ENCODE measurements at places on chromosomes 3 and 15.

DNA sequence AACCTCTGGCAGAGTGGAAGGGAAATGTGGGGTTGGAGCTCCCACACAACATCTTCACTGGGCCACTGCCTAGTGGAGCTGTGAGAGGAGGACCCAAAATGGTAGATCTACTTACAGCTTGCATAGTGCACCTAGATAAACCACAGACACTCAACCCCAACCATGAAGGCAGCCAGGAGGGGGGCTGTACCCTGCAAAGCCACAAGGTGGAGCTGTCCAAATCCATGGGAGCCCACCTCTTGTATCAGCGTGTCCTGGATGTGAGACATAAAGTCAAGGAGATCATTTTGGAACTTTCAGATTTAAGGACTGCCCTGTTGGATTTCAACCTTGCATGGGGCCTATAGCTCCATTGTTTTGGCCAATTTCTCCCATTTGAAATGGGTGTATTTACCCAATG, 20.9 kb downstream of the TP63 start:
- no peak for DNase-seq

DNA sequence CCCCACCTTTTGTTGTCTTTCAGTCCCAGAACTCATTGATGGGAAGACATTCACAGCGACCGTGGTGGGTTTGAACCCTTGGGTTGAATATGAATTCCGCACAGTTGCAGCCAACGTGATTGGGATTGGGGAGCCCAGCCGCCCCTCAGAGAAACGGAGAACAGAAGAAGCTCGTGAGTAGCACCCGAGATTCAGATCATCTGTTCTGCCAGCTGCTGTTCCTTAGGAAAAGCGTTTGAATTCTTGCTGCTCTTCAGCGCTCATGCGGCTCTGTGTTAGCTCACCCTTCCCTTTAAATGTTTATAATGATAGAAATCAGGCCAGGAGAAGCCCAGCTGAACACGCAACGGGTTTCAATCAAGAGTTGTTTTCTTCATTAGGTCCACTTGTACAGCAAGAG, 73.0 kb downstream of the IL5RA start:
- no peak for DNase-seq

DNA sequence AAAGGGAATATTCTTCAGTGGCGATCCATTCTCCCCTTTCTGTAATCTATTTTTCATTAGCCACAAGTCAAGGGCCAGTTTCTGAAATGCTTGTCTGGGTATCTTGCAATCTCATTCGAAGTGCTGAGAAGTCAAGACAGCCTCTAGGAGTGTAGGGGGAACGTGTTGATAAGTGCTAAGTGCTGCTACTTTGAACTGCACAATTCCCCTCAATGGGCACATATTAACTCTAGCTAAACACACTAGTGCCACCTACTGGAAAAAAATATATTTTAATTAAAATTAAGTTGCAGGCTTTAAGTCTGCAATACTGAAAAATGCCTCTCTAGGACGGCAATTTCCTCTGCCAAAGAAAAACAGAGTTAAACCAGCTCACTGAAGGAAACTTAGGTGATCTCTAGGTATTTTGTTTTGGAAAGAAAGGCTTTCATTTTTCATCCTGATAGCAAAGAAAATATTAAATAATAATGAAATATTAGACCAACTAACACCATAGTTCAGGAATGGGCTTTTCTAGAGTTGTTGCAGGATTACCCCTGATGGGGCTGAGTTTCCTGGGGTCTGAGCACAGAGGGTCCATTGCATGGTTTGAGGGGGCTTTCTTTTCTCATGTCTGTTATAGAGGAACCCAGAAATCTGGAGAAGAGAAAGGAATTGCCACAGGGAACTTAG, 181.9 kb upstream of the KBTBD8 start:
- no peak for DNase-seq

GRCh38 chr3:105614288-105615030, 247.8 kb downstream of the ALCAM start:
- no peak for DNase-seq

DNA sequence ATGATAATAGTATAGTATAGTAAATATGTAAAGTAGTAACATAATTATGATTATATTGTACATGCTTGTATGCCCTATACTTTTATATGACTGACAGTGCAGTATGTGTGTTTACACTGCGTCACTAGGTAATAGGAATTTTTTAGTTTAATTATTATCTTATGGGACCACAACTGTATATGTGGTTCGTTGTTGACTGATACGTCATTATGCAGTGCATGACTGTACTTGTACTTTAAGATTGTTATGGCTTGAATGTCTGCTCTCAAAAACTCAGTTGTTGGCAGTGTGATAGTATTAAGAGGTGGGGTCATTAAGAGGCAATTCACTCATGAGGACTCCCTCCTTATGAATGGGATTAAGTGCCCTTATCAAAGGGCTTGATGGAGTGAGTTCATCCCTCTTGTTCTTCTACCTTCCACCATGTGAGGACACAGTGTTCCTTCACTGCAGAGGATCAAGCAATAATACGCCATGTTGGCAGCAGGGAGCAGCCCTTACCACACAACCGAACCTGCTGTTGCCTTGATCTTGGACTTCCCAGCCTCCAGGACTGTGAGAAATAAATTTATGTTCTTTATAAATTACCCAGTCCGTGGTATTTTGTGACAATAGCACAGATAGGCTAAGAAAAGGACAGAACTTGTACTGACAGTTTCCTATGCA, 152.2 kb downstream of the NEK11 start:
- no peak for DNase-seq

- DNase-seq = no peak
Observed at GRCh38 chr3:76638006-76638405, 401.9 kb upstream of the ROBO2 start.

GRCh38 chr3:56673781-56674457, 9.1 kb downstream of the TASOR start:
- no peak for DNase-seq

DNA sequence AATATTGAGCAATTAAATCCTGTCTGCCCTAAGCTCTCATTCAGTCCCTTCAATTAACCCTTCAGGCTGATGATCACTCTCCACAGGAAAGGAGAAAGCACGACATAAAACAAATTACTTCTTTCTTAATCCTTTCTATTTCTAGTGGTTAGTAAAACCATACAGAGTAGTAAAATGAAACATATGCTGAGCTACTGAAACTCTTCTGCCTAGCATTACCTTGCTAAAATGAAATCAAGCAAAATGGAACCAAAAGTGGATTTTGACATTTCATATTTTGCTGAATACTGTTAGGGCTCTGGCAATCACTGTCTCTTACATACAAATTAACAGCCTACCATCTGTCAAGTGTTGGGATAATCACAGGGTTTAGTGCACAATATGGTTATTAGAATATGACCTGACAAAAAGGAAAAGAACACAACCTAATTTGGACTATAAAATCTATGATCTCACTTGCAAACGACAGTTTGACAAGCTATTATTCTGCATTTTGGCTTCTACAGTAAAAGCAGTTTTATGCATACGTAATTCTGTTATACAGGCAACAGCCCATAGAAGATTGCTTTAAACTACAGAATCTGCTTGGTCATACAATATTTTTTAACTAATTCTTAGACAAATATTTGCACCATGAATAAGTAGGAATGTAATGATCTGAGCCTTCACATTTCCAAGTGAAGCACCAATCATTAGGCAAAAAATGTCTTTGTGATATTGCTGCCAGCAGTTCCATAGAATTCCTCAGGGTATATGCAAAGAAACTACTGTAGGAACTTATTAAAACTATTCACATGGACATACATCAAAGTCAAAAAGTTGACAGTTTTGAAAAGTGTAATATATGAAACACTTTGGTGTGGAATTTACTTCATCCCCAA, 105.0 kb downstream of the FHIT start:
- no peak for DNase-seq

GRCh38 chr15:77296773-77297337, 123.0 kb downstream of the PEAK1 start:
- DNase-seq = no peak

GRCh38 chr3:125152951-125153350, 59.6 kb downstream of the SLC12A8 start:
- no peak for DNase-seq

DNA sequence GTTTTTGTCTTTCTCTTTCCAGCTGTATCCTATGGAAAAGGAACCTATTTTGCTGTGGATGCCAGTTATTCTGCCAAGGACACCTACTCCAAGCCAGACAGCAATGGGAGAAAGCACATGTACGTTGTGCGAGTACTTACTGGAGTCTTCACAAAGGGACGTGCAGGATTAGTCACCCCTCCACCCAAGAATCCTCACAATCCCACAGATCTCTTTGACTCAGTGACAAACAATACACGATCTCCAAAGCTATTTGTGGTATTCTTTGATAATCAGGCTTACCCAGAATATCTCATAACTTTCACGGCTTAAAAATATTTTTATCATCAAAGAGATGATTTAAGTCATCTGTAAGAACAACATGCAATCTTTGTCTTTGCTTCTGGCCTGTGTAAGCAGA, 44.9 kb upstream of the PARP14 start:
- DNase-seq = no peak

DNA sequence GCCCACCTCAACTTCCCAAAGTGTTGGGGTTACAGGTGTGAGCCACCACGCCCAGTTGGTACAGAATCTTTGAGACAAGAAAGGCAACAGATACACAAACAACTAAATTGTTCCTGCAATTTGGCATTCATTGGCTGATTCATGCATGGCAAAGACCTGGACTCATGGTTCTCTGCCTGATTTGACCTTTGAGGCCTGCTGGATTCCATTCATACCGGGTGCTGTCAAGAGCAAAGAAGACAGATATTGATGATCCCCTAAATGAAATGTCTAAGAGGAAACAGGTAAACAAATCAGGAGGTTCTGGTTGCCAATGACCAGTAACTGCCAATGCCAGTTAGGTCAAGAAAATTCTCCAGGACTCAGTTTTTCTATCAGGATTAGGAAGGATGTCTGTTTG, 43.9 kb upstream of the RAD18 start:
- DNase-seq = no peak

GRCh38 chr3:151301787-151302186, 14.8 kb downstream of the GPR87 start:
- DNase-seq = no peak

DNA sequence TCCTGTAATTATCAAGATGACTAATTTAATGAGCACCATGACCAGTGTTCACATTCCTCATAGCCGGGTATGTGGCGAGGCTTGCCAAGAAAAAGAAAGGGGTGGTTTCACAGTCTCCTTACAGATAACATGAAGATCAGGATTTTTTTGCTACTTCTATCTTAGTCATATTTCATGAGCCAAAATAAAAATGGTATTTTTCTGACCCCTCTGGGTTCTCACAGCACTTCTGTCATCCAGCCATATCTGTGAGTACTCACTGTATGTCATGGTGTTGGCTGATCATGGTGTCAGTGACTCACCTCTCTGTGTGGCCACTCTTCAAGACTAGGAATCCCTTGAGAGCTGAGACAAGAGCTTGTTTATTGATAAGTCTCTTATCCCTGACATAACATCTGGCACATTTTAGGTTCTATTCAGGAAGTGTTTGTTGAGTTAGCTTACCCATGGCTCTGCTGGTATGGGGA, 130.5 kb upstream of the LMCD1 start:
- DNase-seq = no peak

DNA sequence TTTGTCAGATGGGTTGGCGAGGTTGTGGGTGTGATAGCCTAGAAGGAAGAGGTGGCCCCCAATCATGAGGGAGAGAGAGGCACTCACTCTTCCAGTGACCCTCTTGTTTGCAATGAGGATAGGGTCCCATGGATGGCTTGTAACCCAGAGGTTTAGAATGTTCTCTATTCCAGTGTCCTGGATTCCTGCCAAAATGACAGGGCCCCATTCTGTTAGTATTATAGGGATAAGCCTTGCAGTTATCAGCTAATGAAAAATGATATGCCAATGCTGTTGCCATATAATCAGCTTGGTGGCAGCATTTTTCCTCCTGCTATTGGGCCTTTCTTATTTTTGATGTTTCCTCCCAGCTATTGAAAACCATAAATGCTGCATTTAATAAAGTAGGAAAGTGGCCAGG, 23.3 kb upstream of the SENP7 start:
- no peak for DNase-seq

DNA sequence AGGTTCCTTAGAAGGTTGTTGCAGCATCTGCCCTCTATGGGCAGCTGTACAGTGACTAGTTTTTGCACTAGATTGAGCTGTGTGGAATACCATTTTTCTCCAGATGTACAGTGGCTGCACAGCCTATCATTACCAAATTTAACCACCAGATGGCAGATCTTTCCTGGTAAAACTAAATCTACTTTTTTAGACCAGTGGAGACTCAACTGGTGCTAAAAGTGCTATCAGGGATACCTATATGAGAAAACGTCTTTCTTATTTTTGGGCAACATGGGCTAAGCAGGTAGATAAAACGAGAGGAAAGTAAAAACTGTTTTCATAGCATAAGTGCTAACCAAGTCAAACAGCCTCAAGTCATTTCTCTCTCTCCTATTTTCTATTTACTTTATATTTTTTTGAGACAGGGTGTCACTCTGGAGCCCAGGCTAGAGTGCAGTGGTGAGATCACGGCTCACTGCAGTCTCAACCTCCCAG, 21.2 kb downstream of the IGSF10 start:
- no peak for DNase-seq

- DNase-seq = no peak
Observed at GRCh38 chr15:98798375-98798893, 150.1 kb downstream of the IGF1R start.

- DNase-seq = no peak
Observed at GRCh38 chr15:48654801-48655200, 9.3 kb upstream of the FBN1 start.

- DNase-seq = no peak
Observed at GRCh38 chr15:77800305-77800704, 167.6 kb upstream of the LINGO1 start.

DNA sequence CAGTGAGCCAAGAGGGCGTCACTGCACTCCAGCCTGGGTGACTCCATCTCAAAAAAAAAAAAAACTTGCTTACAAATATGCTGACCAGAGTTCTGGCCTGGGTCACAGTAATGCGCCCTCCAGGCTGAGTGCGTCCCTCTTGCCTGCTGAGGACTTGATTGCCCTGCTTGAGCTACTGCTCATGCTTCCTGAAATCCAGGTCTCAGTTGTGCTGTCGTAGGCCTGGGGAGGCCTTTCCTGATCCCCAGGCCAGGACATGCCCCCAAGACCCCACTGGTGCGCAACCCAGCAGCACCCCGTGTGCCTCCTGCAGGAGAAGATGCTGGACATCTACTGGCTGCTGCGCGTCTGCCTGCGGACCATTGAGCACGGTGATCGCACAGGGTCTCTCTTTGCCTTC, 7.3 kb downstream of the AMIGO3 start:
- no peak for DNase-seq

DNA sequence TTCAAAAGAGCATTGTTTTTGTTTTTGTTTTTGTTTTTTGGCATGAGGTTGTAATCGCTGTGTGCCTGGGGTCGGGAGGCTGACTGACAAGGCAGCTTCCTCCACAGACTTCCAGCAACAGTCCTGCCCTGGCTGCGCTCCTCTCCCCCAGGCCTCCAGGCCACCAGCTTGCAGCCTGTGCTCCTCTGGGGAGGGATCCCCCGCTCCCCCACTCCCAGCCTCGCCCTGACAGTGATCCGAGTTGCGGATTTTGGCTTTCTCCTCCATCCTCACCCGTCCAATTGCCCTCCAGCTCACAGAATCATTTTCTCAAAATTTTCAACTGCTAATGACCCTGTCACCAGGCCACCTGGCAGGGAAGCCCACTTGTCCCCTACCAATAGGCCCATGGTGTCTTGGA, 36.5 kb upstream of the PCSK6 start:
- no peak for DNase-seq

GRCh38 chr15:85642693-85643066, 152.0 kb downstream of the KLHL25 start:
- no peak for DNase-seq
